Fibroblast of the aortic adventitia (primary cell): ENCODE measurements at places on chromosomes 1 and 21. TPM values are rescaled to one million over a fixed set of nuclear protein-coding genes. Genes with fewer than 3 reads are reported as not detected.

GUCA2B gene
- total RNA-seq, result not detected in 2 replicates

APCS gene
- not detected in 2 replicates for total RNA-seq

TDRD10 gene
- not detected in 2 replicates for total RNA-seq

TRIM58 gene
- total RNA-seq, result 0.09 and 3.0 TPM in 2 replicates

VWA5B1 gene
- not detected in 2 replicates for total RNA-seq

ESPN gene
- not detected in 2 replicates for total RNA-seq

ADORA1 gene
- total RNA-seq, result 0.72 and 6.5 TPM in 2 replicates

CALML6 gene
- total RNA-seq, result 0.36 and 0.49 TPM in 2 replicates

FMO5 gene
- total RNA-seq, result 1.8 and 3.3 TPM in 2 replicates

FAM43B gene
- total RNA-seq, result 0.90 TPM in 1 of 2 replicates, not detected in the other

LRRN2 gene
- 1.4 TPM in 1 of 2 replicates, not detected in the other for total RNA-seq

DDAH1 gene
- total RNA-seq, result 57.8 and 88.9 TPM in 2 replicates

ZNF678 gene
- 8.4 and 10.5 TPM in 2 replicates for total RNA-seq

MRPS21 gene
- 15.8 and 40.2 TPM in 2 replicates for total RNA-seq

LRRC38 gene
- not detected in 2 replicates for total RNA-seq

MCOLN3 gene
- total RNA-seq, result 0.90 and 2.3 TPM in 2 replicates

LCE3D gene
- total RNA-seq, result not detected in 2 replicates

SAMD11 gene
- total RNA-seq, result 1.6 and 12.4 TPM in 2 replicates

KIF14 gene
- 1.8 and 13.4 TPM in 2 replicates for total RNA-seq

IL12RB2 gene
- not detected in 2 replicates for total RNA-seq

AK4 gene
- 10.6 and 20.0 TPM in 2 replicates for total RNA-seq

PRR9 gene
- total RNA-seq, result not detected in 2 replicates

CNIH3 gene
- total RNA-seq, result 31.5 and 72.4 TPM in 2 replicates

EEIG2 gene
- total RNA-seq, result 37.9 and 51.1 TPM in 2 replicates

LRRC41 gene
- total RNA-seq, result 40.9 and 66.4 TPM in 2 replicates

CCDC185 gene
- not detected in 2 replicates for total RNA-seq

WDR64 gene
- not detected in 2 replicates for total RNA-seq

SLAMF6 gene
- total RNA-seq, result not detected in 2 replicates

TRAF3IP3 gene
- total RNA-seq, result 0.65 TPM in 1 of 2 replicates, not detected in the other

SPRR5 gene
- not detected in 2 replicates for total RNA-seq

DIO1 gene
- total RNA-seq, result not detected in 2 replicates

CSF3R gene
- not detected in 2 replicates for total RNA-seq

SSBP3 gene
- 7.7 and 11.7 TPM in 2 replicates for total RNA-seq

ARTN gene
- total RNA-seq, result not detected in 2 replicates

VASH2 gene
- 0.90 and 3.3 TPM in 2 replicates for total RNA-seq

NPR1 gene
- total RNA-seq, result 1.5 and 24.0 TPM in 2 replicates
